ENCODE measurements at places on chromosomes 3 and 15.

DNA sequence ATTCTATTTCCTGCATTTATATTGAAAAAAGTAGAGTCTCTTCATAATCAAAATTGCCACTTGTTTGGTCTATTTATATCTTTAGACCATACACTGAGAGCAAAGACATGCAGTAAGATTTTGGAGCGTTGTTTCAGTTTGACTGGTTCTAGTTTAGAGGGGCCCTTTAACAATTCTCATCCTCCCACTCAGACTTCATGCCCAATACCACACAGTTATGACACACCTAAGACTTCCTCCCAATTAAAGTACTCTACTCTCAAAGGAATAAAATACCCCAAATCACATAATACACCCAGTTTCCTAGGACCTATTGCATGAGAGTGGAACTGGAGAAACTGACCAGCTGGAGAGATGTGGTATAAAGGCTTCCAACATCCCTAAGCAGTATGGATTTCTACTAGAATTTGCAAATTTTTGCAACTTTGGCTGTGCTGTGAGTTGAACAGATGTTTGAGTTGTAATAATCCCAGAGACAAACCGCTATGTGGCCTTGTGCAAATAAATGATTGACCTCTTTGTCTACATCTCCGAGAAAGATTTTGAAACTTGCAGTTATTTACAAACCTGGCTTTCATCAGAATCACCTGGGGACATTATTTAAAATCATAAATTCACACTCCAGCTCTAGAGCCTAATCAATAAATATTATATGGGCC lies 170.0 kb upstream of the ROBO2 start:
- no peak for DNase-seq

DNA sequence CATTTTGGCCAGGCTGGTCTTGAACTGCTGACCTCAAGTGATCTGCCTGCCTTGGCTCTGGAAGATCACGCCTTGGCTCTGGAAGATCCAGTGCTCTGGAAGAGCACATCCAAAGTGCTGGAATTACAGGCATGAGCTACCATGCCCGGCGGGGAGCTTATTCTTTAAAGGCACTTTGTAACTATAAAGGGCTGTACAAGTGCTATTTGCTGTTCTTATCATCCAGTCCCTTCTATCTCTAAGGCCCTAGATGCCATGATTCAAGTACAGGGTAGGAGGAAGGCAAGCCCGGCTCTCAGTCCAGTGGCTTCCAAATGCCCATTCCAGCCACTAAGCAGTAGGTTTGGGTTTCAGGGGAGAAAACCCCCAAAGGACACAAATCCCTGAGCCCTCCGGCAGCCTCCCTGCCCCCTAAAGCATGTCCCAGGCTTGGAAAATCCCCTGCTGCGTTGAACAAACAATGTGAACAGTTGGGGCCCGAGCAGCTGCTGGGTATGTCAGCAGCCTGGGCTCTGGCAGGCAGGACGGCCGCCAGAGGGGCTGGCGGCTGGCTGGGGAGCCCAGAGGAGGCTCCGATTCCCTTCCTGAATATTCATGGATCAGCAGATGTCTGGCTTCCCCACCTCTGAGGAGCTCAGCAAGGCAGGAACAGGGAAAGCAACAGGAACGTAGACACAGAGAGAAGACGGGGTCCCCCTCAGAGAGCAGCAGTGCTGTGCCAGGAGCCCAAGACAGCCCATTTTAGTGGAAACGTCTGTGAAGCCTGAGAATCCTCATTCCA lies 7.7 kb downstream of the IGDCC4 start:
- no peak for DNase-seq

DNA sequence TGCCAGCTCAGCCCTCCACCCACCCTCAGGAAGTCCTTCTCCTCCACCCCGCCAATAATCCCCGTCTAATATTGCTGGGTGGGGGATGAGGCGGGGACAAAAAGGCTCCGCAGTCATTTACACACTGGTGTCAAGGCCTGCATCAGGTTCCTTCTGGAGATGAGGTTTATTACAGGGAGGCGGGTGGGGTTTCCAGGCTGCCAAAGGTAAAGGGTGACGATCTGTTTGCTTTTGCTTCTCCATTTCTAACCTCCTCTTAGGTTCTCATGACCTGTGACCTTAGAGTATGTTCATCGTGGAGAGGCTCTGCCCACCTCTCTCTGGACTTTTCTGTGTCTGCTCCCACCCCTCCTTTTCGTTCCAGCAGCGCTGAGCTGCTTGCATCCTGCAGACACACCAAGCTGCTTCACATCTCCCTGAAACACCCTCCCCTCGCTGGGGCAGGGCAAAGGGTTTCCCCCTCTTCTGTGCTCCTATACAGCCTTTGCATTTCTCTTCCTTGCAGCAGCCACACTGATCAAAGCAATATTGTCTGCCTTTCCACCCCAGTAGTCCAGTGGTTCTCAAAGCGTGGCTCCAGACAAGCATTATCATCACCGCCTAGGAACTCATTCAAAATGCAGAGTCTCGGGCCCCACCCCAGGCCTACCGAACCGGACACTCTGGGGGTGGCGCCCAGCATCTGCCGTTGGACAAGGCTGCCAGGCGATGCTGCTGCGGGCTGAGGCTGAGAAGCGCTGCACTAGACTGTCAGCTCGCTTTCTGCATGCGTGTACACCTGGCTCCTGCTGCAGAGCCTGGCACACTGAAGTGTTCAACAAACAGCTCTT lies 26.6 kb downstream of the CA12 start:
- DNase-seq = no peak

- DNase-seq = no peak
These were observed 2.5 kb upstream of the CERS3 start for GRCh38 chr15:100531204-100531603.

DNA sequence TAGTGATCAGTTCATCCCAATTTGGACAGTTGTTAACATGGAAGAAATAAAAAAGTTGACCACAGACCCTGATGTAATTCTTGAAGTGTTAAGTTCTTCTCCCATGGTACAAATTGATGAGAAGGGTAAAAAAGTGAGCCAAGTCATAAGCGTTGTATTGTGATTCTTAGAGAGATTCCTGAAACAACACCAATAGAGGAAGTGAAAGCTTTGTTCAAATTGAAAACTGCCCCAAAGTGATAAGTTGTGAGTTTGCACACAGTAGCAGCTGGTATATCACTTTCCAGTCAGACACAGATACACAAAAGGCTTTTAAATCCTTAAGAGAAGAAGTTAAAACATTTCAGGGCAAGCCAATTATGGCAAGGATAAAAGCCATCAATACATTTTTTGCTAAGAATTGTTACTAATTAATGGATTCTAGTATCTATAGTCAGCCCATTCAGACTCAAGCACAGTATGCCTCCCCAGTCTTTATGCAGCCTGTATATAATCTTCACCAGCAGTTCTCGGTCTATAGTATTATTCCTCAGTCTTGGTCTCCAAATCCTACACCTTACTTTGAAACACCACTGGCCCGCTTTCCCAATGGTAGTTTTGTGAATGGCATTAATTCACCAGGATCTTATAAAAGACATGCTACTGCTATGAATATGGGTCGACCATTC lies 38.2 kb downstream of the CDIN1 start:
- DNase-seq = no peak

- peak; percentile 42 for DNase-seq
These were observed 24.8 kb downstream of the SHF start for GRCh38 chr15:45162771-45163507.

GRCh38 chr3:171038342-171038741 lies 11.8 kb upstream of the SLC2A2 start:
- no peak for DNase-seq

GRCh38 chr15:31469786-31470525 lies 143.3 kb downstream of the KLF13 start:
- no peak for DNase-seq

DNA sequence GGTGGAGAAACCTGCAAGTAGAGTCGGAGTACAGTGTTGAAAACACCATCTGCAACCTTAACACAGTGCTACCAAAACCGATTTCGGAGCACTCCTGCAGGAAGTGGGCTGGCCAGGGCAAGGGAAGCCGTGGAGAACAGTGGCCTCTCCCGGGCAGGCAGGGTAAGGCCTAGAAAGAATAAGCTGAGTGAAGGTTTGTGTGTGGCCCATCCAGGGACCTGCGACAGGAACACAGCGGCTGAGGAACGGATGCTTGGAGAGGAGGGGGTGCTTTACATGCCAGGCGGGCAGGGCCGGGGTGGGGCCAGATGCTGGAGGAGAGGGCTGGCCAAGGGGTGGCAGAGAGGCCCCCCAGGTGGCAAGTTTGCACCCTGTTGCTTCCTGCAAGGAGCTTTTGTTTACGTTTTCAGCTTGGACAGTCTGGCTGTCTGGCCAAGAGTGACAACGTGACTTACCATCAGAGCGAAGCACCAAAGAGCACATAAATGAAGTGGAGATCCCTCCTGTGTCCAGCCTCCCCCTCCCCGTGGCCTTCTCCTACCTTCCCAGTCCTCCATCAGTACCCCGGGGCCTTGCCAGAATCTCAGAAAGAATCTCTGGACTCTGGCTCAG lies 156.5 kb downstream of the PGPEP1L start:
- DNase-seq = peak; percentile 47

DNA sequence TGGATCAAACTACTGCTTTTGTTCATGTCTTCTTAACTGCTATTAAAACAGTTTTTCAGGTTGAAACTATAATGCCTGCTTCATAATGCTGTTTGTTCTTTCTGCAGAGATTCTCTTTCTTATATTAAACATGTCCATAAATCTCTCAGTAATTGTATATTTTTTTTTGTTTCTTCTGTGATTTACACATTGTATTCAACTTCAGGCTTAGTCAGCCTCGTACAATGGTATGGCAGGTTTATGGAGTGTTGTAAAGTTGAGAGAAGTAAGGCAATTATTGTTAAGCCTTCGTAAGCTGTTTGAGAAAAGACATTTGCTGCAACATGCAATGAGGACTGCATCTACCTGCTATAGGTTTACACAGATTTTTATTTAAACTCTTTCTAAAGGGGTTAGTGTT lies 977.1 kb downstream of the DIPK2A start:
- DNase-seq = no peak

GRCh38 chr15:75030424-75030823 lies 7.0 kb downstream of the PPCDC start:
- no peak for DNase-seq

DNA sequence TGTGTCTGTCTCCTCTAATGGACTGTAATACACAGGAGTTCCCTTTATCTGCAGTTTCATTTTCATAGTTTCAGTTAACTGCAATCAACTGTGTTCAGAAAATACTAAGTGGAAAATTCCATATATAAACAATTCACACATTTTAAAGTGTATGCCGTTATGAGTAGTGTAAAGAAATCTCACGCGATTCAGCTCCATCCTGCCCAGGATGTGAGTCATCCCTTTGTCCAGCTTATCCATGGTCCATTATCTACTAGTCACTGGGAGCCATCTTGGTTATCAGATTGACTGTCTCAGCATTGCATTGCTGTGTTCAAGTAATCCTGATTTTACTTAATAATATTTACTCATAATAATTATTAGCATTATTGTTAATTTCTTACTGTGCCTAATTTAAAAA lies 14.5 kb downstream of the ZPLD1 start:
- DNase-seq = no peak

DNA sequence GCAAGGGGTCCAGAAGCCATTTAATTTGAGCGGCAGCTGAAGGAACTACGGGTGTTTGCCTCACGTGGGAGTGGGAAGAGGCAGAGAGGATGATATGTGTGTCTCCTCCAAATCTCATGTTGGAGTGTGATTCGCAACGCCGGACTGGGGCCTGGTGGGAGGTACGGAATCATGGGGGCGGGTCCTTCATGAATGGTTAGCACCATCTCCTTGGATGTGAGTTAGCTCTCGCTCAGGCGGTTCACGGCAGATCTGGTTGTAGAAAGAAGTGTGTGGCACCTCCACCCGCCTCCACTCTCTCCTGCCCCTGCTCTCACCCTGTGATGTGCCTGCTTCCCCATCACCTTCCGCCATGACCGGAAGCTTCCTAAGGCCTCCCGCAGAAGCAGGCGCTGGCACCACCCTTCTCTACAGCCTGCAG lies 25.4 kb downstream of the XXYLT1 start:
- DNase-seq = no peak

- DNase-seq = no peak
These were observed 37.9 kb downstream of the PPCDC start for GRCh38 chr15:75061272-75061671.
